Activated B cell treated with CpG ODN at 0.5 μM for 24 hours (primary cell): ENCODE measurements at places on chromosomes 12 and 14.

DNA sequence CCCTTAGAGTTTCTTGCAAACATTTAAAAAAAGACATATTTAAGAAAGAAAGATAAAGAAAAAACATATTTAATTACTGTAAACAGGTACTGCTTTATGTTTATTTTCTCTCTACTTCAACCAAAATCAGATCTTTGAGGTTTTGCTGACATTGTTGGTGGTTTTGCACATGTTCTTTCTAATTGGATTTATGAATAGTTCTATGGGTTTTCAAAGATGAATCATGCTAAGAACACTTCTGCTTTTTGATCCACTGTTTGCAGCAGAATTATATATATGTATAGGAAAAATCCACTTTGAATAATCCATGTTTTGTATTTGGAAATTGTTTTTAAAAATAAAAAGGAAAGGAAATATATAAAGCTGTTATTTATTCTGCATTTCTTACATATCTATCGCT is 78.4 kb downstream of the FRMD6 start:
- H3K4me3 ChIP-seq, result no peak overlapping the region
- no peaks in the 10 kb centered on the region for H3K36me3 ChIP-seq
- H3K27me3 ChIP-seq, result peaks cover 15% of the 10 kb centered on the region
- H3K27ac ChIP-seq, result no peak overlapping the region
- H3K4me1 ChIP-seq, result no peaks in the 10 kb centered on the region

GRCh38 chr12:108802101-108802961 is 55.1 kb downstream of the SSH1 start:
- H3K27me3 ChIP-seq, result no peaks in the 10 kb centered on the region
- no peak overlapping the region for H3K27ac ChIP-seq
- peaks cover 21% of the 10 kb centered on the region for H3K4me1 ChIP-seq
- H3K36me3 ChIP-seq, result peaks cover 69% of the 10 kb centered on the region

GRCh38 chr12:41917938-41918341 is 226.7 kb downstream of the GXYLT1 start:
- peaks cover 7% of the 10 kb centered on the region for H3K27me3 ChIP-seq
- peaks cover 9% of the 10 kb centered on the region for H3K4me1 ChIP-seq
- H3K27ac ChIP-seq, result no peak overlapping the region
- H3K4me3 ChIP-seq, result no peak overlapping the region

DNA sequence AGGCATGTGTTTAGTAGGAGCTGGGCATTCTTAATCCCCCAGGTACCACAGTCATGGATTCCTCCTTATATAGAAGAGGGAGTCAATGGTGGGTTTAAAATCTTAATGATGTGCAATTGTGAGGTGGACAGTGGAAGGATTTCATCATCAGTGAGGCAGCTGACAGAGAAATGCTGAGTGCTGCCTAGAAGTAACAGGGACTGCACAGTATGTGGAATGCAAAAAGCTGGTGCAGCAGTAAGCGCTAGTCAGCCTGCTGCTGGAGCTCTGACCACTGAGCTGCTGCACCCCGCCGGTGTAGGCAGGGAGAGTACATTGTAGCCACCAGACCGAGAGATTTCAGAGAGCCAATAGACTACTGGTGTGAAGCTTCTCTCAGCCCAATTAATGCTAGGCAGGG is 80.5 kb upstream of the DACT1 start:
- DNase-seq, result no peak
- H3K27ac ChIP-seq, result no peak overlapping the region
- H3K36me3 ChIP-seq, result no peaks in the 10 kb centered on the region

- no peaks in the 10 kb centered on the region for H3K27me3 ChIP-seq
- H3K4me1 ChIP-seq, result peaks cover 13% of the 10 kb centered on the region
- no peak within 1 kb of the TSS for H3K27ac ChIP-seq
These were observed at the start of gene TAS2R30 for GRCh38 chr12:11134305-11134704. Gene TAS2R30 (minus strand): TSS chr12:11134644. CDS start chr12:11134244, 400 bp downstream.
